NT2/D1 (cell line): ENCODE measurements at places on chromosomes 7 and 10.
A peak's percentile ranks its signal among the peaks of the same experiment; 100 is the strongest.

DNA sequence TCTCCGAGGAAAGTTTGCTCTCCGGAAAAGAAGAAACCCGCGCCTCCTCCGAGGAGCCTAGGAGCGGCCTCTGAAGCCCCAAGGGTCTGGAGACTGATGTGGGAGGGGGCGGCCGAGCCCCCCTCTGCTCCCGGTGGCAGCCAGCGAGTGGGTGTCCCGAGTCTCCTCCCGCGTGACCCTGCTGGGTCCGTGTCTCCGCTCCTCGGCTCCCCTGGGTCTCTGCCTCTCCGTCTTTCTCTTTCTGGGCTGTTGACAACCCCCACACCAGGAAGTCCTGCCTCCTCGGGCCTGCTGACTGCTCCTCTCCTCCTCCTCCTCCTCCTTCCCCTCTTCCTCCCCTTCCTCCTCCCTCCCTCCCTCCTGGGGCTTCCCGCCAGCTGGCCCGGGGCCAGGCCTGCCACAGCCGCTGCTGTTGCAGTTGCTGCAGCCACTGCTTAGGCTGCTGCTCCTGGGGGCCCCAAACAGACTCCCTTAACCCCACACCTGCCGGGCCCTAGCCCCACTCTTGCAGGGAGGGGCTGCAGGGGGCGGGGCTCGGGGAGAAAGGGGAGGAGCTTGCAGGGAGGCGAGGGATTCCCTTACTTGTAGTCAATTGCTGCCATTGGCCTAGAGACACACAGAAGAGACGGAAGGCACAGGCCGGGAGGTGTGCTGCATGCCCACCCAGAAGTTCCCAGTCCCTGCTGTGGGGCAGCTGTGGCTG lies at the start of gene TSC22D4:
Gene TSC22D4 (minus strand): TSS at position 257 of the 703 bp plus-strand sequence. CDS start 1,176 bp downstream, outside the sequence.
- peak; percentile 83 for DNase-seq

GRCh38 chr7:121344093-121344492 lies 15.3 kb downstream of the WNT16 start:
- no peak for DNase-seq

- no peak for DNase-seq
These were observed 50.4 kb upstream of the DDC start for GRCh38 chr7:50615519-50616080.

GRCh38 chr7:155745737-155746136 lies 66.5 kb downstream of the SHH start:
- no peak for DNase-seq

- no peak for DNase-seq
These were observed 8.1 kb downstream of the BLVRA start for GRCh38 chr7:43766564-43766963.

GRCh38 chr10:77296534-77297392 lies 340.8 kb downstream of the KCNMA1 start:
- no peak for DNase-seq

DNA sequence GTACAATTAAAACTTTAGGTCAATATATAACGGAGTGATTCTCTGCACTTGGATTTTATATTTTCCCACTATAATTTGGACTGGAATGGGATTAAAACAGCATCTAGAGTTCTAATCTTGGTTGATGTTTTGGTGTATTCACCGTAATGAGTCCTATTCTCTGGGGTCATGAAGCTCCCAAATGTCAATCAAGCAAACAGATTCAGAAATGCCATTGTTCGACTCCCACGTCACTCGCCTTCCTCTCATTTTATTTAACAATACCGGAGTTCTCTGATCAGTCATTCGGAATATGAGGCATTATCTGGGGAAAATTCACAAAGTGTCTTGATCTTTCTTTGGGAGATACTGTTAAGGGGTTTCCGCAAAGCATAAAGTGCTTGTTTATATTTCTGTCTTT lies 26.5 kb downstream of the SKIDA1 start:
- no peak for DNase-seq

- DNase-seq, result no peak
These were observed 80.7 kb upstream of the DUSP5 start for GRCh38 chr10:110416776-110417711.

DNA sequence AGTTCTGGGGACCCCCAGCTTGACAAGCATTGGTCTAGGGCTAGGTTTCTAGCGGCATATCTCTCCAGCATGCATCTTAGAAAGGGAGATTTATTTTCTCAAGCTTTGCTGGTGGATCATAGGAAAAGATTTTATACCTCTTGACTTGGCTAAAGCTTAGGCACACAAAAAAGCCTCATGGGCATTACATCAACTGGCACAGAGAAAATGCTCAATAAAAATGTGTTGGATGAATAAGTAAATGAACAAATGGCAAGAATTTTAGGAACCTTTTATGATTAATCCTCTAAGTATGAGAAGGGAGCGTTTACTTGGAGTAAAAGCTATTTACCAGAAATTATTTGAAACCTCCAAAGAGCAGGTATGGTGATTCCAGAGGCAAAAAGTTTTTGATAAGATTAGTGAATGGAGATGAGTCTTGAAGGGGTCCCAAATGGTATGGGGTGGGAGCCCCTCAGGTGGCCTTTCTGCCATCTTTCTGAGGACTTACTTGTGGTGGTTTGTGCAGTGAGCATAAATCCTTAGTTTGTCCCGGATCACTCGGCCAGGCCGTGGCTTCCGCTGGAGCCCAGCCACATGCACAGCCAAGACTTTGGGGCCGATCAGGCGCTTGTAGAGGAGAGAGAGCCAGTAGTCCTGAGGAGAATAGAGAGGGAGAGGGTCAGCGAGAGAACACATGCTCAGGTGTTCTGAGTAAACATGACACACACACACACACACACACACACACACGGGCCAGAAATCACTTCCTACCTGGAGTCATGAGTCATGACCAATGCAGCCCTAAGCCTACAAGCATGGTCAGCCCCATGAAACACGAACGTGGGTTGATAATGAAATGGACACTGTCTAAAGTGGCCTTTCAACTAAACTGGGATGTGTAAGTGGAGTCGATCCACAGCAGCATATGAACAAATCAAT lies 43.1 kb upstream of the HPS1 start:
- no peak for DNase-seq

DNA sequence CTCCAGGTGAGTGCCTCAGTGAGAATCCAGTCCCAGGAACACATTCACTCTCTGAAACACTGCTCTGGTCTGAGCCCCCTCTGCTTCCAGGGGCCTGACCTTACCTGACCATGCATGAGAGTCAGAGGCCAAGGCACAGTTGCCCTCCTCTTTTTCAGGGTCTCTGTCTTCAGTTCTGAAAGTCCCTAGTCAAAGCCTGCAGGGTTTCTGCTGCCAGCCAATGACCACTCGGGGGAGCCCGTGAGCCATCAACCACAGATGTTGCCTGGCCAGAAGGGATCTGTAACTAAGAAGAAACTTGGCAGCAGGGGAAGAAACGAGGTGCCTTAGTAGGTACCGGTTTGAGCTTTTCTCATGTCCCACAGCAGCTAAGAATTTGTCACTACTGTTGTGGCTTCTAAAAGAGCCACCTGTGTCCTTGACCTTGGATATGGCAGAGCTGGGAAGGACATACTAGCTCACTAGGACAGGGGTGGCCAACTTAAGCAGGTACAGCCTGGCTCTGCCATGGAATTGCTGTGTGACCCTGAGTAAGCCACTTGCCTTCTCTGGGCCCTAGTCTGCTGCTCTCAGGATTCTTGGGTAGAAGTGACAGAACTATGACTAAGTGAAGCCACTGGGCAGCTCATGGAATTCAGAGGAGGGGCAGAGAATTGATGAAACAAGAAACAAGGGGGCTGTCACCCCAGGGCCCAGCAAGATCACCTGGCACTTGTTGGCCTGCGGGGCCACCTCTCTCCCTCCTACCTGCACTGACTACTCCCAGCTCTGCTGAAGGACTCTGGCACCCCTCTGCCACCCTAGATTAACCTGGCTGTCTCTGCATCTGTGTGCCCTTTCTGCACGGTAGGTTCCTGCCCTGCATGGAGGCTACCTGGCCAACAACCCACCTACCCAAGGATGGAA lies 83.8 kb upstream of the GPR26 start:
- peak; percentile 72 for DNase-seq

- no peak for DNase-seq
These were observed 87.5 kb upstream of the IFRD1 start for GRCh38 chr7:112362731-112363131.

GRCh38 chr7:15848362-15848761 lies 161.9 kb upstream of the MEOX2 start:
- no peak for DNase-seq

DNA sequence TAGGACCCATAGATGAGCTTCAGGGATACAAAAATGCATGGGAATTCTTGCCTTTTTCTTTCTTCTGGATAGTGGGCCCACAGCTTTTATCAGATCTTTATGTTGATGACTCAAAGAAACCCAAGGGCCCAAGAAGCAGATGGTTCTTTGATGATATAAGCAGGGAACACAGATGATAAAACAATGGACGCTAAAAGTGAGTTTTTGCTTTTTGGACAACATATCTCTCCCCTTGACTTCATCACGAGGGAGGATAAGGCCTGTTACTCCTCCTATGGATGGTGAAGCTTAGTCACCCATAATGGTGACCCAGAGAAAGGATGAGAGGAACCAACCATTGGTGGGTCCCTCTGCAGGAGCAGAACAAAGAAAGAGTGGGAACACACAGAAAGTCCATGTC lies 6.5 kb upstream of the OGA start:
- DNase-seq, result no peak

- no peak for DNase-seq
These were observed 582.8 kb upstream of the NRP1 start for GRCh38 chr10:33917069-33917780.

GRCh38 chr7:16916105-16916639 lies 34.4 kb upstream of the AGR3 start:
- DNase-seq, result no peak

GRCh38 chr7:18577096-18577771 lies 81.7 kb downstream of the HDAC9 start:
- DNase-seq, result no peak

DNA sequence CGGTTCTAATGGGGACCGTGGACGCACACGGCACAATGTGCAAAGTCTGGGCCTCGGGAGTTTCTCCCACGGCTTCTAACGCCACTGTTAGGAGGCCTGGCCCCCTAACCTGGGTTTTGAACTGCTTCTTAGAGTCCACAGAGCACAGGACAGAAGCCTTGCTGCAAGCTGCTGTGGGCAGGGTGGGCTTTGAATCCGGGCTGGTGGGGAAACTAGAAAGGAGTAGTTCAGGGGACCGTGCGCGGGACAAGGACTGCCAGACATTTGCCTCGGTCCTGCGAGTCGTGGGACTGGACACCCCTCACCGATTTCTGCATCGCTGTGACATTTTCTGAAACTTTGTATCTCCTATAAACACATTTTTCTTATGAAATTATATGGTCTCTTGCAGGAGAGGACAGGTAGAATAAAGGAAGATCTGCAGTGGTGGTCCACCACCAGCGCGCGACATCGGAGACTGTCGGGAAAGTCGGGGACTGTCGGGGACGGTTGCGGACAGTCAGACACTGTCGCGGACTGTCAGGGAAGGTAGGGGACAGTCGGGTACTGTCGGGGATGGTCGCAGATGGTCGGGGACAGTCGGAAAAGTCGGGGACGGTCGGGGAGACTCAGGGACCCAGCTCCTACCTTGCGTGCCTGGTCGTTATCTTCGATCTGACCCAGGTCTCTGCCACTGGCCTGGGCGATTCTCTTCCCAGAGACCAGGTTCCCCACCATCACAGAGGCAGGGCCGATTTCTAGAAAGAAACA lies 222.1 kb downstream of the ZMYND11 start:
- no peak for DNase-seq

GRCh38 chr7:96729820-96730219 lies 20.2 kb upstream of the SEM1 start:
- no peak for DNase-seq

DNA sequence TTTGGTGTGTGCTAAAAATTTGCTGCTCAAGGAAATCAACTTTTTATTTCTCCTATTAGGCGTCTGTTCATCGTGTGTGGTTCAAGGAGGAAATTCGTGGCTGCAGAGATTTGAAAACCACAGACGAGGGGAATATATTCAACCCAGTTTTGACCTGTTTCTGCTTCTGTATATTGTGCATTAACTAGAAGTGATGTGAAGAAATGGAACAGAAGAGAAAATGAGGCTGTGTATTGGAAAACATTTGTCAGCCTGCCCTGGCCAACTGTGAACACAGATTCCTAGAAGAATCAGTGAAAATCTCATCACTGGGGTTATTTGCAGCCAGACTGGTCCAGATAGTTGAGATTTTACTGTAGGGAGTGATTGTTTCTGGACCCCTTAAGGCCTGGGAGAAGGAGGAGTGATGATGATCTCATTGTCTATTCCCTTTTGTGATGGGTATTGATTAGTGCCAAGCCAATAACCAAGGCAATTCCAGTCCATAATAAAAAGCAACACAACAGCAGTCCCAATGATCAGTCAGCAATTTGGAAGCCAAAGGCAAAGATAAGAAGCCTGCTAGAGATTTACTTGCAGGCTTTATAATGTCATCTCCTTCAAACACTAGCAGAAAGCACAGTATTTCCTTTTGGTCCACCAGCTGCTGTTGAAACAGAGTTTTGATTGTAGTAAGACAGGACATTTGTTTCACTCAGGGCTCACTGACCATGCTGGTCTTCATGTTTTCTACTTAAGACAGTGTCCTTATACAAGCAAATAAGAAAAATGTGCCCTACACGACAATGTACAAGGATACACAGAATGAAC lies 339.4 kb downstream of the PRPF18 start:
- DNase-seq, result no peak

DNA sequence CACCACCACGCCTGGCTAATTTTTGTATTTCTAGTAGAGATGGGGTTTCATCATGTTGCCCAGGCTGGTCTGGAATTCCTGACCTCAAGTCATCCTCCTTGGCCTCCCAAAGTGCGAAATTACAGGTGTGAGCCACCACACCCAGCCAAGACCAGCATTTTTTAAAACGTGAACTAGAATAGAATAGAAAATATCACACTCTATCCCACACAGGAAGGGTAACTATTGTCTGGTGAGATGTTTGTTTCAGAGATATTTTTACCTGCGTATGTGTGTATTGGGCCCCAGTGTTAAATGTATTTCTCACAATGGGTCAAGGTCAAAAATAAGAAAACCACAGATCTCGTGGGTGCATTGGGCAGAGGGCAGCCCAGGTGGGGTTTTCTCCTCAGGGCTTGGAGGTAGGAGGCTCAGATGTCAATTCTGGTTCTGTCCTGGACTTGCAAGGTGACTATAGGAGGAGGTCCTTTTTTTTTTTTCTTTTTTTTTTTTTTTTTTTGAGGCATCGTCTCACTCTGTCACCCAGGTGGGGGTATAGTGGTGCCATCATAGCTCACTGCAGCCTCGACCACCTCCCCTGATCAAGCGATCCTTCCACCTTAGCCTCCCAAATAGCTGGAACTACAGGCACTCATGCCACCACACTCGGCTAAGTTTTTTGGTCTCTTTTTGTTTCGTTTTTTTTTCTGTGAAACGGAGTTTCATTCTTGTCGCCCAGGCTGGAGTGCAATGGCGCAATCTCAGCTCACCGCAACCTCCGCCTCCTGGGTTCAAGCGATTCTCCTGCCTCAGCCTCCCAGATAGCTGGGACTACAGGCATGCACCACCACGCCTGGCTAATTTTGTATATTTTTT lies 19.0 kb downstream of the SH2B2 start:
- DNase-seq, result no peak

DNA sequence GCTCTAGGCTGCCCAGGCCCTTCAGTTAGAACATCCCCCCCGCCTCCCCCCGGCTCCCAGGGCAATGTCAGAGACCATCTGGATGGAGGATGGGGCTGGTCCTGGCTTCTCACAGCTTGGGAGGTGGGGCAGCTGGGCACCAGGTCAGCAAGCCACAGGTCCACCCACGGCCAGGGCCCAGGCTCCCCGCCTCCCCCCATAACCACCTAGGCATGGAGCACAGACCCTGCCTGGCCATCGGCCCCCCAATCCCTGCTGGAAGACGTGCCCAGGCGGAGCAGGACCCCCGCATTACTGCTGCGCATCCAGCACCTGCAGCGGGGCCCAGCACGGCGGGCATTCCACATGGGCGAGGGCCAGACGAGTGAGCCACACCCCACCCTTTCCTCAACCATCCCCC lies 169.6 kb downstream of the ELFN1 start:
- no peak for DNase-seq

- no peak for DNase-seq
These were observed 162.4 kb upstream of the MEOX2 start for GRCh38 chr7:15848901-15849300.
